Cardiac muscle cell (in vitro differentiated cells and primary cell): ENCODE measurements at places on chromosomes 11 and 22. TPM values are rescaled to one million over a fixed set of nuclear protein-coding genes. Genes with fewer than 3 reads are reported as not detected.

DDI1 gene
- polyA plus RNA-seq, result 0.42 and 2.8 TPM in 2 replicates

SLC22A9 gene
- 0.09 TPM in 1 of 2 replicates, not detected in the other for polyA plus RNA-seq

BRD1 gene
- 25.8 and 27.1 TPM in 2 replicates for polyA plus RNA-seq

MMP27 gene
- polyA plus RNA-seq, result not detected in 2 replicates

ANO5 gene
- 5.3 and 7.9 TPM in 2 replicates for polyA plus RNA-seq

OR52R1 gene
- not detected in 2 replicates for polyA plus RNA-seq

LRRC74B gene
- polyA plus RNA-seq, result 1.2 TPM in 1 of 2 replicates, not detected in the other

C11orf24 gene
- polyA plus RNA-seq, result 26.6 and 35.3 TPM in 2 replicates

P4HA3 gene
- polyA plus RNA-seq, result 0.06 and 0.27 TPM in 2 replicates

TREH gene
- 0.42 TPM in 1 of 2 replicates, not detected in the other for polyA plus RNA-seq

CAVIN3 gene
- polyA plus RNA-seq, result 57.4 and 76.1 TPM in 2 replicates

PRSS23 gene
- polyA plus RNA-seq, result 96.8 and 107 TPM in 2 replicates

ACRV1 gene
- polyA plus RNA-seq, result 0.16 and 0.30 TPM in 2 replicates

OR8G1 gene
- not detected in 2 replicates for polyA plus RNA-seq

CCDC87 gene
- 1.2 and 4.8 TPM in 2 replicates for polyA plus RNA-seq

PARVA gene
- polyA plus RNA-seq, result 24.2 and 26.4 TPM in 2 replicates

TRIM29 gene
- polyA plus RNA-seq, result not detected in 2 replicates

TRIM22 gene
- polyA plus RNA-seq, result 0.32 and 1.3 TPM in 2 replicates

KCNJ11 gene
- polyA plus RNA-seq, result 4.7 and 10.1 TPM in 2 replicates

APLNR gene
- 7.2 and 13.6 TPM in 2 replicates for polyA plus RNA-seq

OR8U1 gene
- not detected in 2 replicates for polyA plus RNA-seq

TRIM48 gene
- polyA plus RNA-seq, result not detected in 2 replicates

OR5A1 gene
- polyA plus RNA-seq, result not detected in 2 replicates

SLCO2B1 gene
- 0.07 TPM in 1 of 2 replicates, not detected in the other for polyA plus RNA-seq

NEAT1 gene
- 4.2 and 5.6 TPM in 2 replicates for polyA plus RNA-seq

POU2AF1 gene
- polyA plus RNA-seq, result 0.10 TPM in 1 of 2 replicates, not detected in the other

MTFP1 gene
- 64.8 and 100.0 TPM in 2 replicates for polyA plus RNA-seq

KRTAP5-11 gene
- not detected in 2 replicates for polyA plus RNA-seq

OR9G1 gene
- not detected in 2 replicates for polyA plus RNA-seq

C11orf42 gene
- polyA plus RNA-seq, result 0.15 and 0.32 TPM in 2 replicates

OR56B4 gene
- polyA plus RNA-seq, result 0.35 TPM in 1 of 2 replicates, not detected in the other

NAALAD2 gene
- polyA plus RNA-seq, result 8.3 and 14.6 TPM in 2 replicates

ARHGEF17 gene
- 26.5 and 33.5 TPM in 2 replicates for polyA plus RNA-seq

LGALS12 gene
- polyA plus RNA-seq, result not detected in 2 replicates

SYT9 gene
- polyA plus RNA-seq, result 1.3 and 1.6 TPM in 2 replicates

CARNS1 gene
- 2.1 and 4.8 TPM in 2 replicates for polyA plus RNA-seq

SLC5A1 gene
- 0.76 and 1.3 TPM in 2 replicates for polyA plus RNA-seq
